Stimulated activated CD8-positive, alpha-beta memory T cell treated with anti-CD3 and anti-CD28 coated beads, Interleukin-4, amount 100 ng/mL, for 1 hour (primary cell): ENCODE measurements at places on chromosomes 13 and 19.

DNA sequence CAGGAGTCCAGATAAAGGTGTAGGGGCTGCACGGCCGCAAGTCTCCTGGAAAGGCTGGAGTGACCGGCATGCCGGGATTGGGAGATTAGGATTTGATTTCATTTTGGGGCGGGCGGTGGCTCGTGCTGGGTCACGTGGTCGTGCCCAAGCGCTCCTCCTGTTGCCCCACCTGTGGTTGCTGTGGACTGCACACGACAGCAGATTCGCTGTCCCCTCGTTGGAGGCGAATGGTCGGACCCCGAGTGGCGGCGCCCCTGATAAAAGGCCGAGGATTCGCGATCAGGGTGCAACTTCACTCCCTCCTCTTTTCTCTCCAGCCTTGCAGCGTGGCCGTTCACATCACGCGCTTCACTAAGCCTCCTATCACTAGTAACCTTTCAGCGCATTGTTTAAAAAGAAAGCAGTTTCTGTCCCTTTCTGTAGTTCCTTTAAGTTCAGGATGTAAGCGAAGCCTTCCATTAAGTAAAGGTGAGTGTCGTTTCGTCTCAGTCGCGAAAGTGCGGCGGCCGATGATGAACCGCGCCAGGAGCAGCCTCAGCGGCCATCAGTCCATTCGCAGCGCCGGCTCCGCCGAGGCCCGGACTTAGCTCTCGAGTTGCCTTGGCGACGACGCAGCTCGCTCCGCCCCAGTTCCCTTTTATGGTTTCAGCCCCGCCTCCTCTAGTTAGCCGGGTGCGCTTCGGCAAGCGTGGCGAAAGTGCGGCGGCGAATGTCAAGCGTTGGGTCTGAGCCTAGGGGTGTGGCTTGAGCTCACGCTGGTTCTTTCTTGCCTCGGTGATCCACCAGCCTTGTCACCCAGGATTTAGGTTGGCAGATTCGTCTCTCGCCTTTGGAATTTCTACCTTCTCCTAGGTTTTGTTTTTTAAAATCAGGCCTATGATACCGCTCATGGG lies 1.7 kb upstream of the PPP1R37 start:
- peak; percentile 93 for DNase-seq

GRCh38 chr13:58239774-58240268 lies 608.3 kb downstream of the PCDH17 start:
- no peak for DNase-seq

DNA sequence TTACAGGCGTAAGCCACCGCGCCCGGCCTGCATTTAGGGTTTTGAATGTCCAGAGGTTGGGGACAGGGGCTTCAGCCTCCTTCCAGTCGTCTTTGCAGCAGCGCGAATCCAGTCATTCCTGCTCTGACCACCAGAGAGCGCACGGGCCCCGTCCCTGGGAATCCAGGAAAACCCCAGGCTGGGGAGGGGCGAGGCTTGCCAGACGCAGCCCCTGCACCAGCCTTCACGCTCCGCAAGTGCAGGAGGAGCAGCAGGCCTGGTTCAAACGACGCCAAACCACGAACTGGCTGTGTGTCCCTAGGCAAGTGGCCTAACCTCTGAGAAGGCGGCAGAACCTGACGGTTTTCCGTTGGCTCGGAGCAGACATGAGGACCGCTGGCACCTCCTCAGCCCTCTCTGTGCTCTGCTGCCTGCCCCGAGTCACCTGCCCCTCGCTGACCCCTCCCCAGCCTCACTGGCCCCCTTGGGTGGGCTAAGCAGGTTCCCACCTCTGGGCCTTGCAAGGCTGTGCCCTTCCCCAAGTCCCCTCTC lies 2.0 kb upstream of the RNF126 start:
- peak; percentile 64 for DNase-seq

DNA sequence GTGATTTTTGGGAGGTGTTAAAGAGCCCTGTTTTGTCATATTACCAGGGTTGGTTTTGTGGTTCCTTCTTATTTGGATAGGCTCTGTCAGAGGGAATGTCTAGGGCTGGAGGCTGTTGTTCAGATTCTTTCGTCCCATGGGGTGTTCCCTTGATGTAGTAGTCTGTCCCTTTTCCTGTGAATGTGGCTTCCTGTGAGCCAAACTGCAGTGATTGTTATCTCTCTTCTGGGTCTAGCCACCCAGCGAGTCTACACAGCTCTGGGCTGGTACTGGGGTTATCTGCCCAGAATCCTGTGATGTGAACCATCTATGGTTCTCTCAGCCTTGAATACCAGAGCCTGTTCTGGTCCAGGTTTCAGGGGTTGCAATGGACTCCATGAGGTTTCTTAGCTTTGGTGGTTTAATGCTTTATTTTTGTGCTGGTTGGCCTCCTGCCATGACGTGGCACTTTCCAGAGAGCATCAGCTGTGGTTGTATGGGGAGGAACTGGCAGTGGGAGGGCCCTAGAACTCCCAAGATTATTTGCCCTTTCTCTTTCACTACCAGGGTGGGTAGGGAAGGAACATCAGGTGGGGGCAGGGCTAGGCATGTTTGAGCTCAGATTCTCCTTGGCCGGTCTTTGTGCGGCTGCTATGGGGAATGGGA lies 78.8 kb downstream of the SPRY2 start:
- no peak for DNase-seq

DNA sequence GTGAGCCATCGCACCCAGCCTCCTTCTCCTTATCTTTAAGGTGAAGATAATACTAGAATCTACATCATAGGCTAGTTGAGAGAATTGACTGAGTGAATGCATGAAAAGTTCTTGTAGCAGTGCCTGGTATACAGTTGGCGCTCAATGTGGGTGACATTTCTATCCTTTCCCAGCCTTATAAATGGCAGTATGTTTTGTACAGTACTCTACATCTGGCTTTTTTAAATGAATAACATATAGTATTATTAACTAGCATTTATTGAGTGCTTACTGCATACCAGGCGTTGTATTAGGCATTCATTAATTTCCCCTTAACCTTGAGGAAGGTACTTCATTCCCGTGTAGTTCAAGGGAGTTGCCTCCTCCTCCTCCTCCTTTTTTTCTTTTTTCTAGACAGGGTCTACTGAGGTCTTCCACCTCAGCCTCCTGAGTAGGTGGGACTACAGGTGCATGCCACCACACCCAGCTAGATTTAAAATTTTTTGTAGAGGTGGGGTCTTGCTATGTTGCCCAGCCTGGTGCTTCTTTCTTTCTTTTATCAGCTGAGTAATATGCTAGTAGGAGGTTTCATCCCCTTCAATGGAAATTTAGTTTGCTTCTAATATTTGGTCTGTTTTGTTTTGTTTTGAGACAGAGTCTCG lies 2.8 kb downstream of the C5AR1 start:
- DNase-seq, result no peak

- no peak for DNase-seq
Observed at GRCh38 chr13:29165840-29166239, 345.7 kb downstream of the MTUS2 start.

GRCh38 chr13:28637714-28638355 lies 21.1 kb upstream of the POMP start:
- no peak for DNase-seq

DNA sequence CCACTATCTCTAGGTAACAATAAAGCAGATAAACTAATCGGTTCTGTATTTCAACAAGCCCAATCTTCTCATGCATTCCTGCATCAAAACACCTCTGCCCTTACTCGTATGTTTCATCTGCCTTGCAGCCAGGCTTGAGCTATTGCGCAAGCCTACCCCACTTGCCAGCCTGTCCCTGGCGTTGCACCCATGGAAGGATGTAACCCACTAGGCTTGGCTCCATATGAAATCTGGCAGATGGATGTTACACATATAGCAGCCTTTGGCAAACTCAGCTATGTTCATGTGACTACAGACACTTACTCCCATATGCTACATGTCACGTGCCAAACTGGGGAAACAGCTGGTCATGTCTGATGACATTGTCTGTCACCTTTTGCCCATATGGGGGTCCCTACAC lies 11.9 kb upstream of the ZNF549 start:
- DNase-seq, result no peak

DNA sequence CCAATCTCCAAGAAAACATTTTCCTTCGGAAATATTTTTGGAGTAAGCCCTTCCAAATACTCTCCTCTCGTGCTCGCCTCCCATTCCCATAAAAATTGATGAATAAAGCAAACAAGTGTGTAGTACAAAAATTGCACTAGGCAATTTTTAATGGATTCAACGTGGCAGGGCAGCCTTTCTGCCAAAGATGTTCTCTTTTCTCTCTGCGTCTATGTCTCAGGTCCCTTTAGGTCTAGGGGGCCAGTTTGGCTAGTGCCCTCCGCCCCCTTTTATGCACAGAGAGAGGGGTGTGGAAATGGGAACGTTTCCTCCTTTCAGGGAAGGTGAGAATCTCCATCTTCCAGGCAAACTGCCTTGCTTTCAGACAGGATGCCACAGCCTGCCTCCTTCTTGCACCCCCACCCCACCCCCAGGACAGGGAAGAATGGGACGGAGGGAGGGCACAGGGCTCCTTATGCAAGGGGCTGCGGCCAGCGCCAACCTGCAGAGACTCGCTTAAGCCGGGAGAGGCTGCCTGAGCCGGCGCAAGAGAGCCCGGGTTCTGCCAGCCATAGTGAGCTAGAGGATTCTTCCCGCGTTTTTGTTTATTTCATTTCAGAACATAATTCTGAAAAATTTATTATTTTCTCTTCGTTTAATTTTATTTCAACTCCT lies 2.7 kb upstream of the ZIC2 start:
- DNase-seq, result no peak

GRCh38 chr19:2129486-2129885 lies 21.9 kb downstream of the AP3D1 start:
- DNase-seq, result no peak

- no peak for DNase-seq
Observed at GRCh38 chr13:111365149-111366005, 44.9 kb downstream of the TEX29 start.

- no peak for DNase-seq
Observed at GRCh38 chr19:45234089-45234869, 10.9 kb downstream of the EXOC3L2 start.
